ENCODE measurements at places on chromosomes 13 and 19.

GRCh38 chr13:97125810-97126738 lies 96.1 kb upstream of the MBNL2 start:
- no peak for DNase-seq

DNA sequence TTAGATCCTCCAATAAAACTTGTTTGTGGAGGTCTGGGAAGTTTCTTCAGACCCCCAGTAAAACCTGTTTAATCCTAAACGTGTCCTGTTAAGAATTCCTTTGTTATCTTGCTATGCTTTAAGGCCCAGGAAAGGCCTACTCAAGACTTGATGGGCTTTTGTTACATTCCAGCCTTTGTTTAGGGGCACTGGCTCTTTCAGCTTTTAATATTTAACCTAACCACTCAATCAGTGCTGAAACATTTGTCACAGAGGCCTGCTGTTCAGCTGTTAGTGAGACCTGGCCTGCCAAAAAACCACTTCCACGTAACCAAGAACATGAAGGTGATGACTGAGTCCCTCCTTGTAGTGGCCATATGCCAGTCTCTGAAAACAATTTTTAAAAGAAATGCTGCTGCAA lies 41.7 kb downstream of the PCDH17 start:
- no peak for DNase-seq

- no peak for DNase-seq
These were observed 725 bp downstream of the ZNF682 start for GRCh38 chr19:20038358-20039202.

DNA sequence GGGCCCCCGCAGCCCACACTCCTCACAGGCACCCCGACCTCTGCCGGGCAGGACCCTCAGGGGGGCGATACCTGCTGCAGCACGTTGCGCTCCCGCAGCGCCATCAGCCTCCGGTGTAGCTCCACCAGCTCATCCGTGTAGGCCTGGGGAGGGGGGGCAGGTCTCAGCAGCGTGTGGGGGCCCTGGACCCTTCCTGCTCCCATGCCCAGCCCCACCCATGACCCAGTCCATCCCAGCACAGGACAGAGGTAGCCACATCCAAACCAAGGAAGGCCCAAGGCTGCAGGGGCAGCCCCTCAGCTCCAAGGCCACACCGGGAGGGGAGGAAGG lies 66.5 kb downstream of the MLLT1 start:
- DNase-seq, result no peak

- DNase-seq, result no peak
These were observed 8.0 kb downstream of the VSIG10L start for GRCh38 chr19:51333836-51334460.

Data from stimulated activated CD8-positive, alpha-beta memory T cell treated with anti-CD3 and anti-CD28 coated beads, Interleukin-4, amount 100 ng/mL, for 4 hours (primary cell).